ENCODE measurements at places on chromosomes 4 and X.

- DNase-seq, result no peak
These were observed 23.3 kb downstream of the RNF150 start for GRCh38 chr4:141109983-141110382.

GRCh38 chr4:3201718-3202702, 46.9 kb upstream of the MSANTD1 start:
- DNase-seq, result no peak

GRCh38 chr4:118265312-118266144, 87.3 kb downstream of the PRSS12 start:
- no peak for DNase-seq

GRCh38 chr4:5890063-5890727, 2.7 kb downstream of the CRMP1 start:
- DNase-seq, result no peak

- DNase-seq, result no peak
These were observed 37.5 kb downstream of the PGRMC1 start for GRCh38 chrX:119273420-119274192.

DNA sequence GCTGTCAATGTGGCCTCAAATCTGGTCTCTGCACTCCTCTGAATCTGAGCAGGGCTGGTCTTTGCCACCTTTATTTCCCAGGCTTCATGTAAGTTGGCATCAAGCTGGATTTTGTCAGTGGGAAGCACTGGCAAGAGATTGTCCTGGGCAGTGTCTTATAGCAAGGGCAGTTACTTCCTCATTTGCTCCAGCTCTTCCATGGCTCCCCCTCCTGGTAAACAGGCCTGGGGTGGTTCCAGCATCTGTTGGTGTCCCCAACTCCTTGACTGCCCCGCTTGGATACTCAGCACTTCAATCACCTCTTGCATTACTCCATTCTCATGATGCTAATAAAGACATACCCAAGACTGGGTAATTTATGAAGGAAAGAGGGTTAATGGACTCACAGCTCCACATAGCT, 15.0 kb upstream of the REST start:
- no peak for DNase-seq

GRCh38 chr4:177596035-177596434, 153.8 kb upstream of the AGA start:
- peak; percentile 11 for DNase-seq

DNA sequence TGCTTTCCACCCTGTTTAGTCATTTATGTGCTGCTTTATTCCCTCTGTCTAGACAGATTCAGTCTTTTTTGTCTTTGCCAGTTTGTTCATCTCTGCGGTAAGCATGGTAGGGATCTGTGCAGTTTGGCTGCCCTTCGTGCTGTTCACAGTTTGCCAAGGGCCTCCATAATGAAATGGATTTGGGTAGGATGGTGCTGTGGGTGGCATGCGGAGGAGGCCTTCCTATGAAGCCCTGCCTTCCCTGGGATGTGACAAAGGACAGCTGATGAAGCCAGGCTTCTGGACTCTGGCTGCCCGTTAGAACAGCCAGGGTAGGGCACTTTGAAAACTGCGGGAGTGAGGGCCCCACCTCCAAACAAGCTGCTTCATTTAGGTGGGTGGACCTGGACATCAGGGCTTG, 47.4 kb downstream of the PTTG2 start:
- no peak for DNase-seq

DNA sequence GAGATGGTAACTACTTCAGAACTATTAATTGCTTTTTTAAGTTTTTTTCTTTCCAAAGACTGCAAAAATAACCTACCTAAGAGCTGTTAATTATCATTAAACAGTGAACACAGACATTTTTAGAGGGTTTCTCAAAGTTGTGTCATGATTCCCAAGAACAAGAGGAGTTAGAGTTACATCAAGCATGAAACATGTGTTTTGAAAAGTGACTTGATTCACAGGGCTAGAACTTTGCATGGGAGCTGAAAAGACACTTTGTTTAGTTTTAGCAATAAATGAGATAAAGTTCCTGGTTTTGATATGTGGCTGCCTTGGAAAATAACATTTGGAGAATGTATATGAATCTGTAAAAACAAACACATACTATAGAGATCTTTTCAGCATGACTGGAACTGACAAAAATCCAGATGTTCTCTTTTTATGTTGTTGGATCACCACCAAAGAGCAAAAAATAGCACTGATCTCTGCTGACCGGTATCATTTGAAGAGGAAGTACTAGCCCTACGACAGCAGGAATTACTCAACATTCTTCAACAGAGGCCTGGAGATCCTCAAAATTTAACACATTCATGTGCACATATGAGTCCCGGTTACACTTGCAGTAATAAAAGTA, 173.0 kb upstream of the PCDH18 start:
- peak; percentile 70 for DNase-seq

- DNase-seq, result no peak
These were observed 46.4 kb downstream of the PRPS1 start for GRCh38 chrX:107674480-107675364.

DNA sequence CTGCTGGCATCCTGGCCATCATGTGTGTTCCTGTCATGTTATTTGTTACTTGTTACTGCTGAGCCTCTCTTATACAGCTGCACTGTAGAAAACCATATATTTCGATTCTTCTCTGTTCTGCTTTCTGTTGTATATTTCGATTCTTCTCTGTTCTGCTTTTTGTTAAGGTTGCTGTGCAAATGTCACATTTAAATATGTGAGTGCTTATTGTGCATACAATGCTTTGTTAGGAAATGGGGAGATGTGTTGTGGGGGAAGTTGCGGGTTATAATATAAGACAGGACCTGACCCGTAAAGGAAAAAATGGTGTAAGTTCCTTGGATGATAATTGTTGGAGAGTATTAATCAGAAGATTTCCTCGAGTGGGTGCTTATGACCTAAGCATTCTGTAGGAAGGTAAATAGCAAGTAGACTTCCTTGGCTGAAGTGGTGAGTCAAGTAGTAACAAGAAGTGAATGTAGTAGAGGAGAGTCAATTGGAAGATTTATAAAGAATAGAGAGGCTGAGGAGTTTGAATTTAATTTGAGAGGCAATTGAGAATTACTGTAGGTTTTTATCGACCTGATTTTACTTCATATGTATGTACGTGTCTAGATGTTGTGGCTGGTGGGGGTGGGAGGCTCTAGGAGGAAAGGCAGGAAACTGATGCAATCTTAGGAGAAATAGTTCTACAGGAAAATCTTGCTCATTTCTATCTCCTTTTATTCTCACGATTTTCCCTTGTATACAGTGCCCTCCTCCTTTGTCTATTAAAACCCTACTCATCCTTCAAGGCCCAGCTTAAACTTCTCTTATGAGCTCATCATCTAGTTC, 8.5 kb downstream of the OGT start:
- DNase-seq, result peak; percentile 61

DNA sequence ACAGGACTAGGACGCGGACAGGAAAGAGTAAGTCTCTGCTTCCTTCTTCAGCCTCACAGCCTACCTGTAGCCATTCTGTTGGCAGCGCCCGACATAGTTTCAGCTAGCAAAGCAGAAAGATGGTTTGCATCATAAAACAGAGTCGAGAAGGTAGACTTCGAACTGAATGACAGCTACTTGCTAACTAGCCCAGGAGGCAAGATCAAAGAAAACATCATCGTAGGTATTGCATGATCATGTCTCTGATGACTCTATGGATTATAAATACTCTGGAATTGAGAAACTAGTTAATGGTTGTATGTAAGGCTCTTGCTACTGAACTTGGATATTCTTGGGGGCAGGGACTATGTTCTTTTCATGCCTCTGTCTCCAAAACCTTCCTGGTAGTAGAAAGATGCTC, 333.1 kb upstream of the KLF3 start:
- DNase-seq, result no peak

- no peak for DNase-seq
These were observed 17.8 kb downstream of the SCD5 start for GRCh38 chr4:82780752-82781231.

- DNase-seq, result no peak
These were observed 81.4 kb upstream of the ACSL1 start for GRCh38 chr4:184907216-184907615.

DNA sequence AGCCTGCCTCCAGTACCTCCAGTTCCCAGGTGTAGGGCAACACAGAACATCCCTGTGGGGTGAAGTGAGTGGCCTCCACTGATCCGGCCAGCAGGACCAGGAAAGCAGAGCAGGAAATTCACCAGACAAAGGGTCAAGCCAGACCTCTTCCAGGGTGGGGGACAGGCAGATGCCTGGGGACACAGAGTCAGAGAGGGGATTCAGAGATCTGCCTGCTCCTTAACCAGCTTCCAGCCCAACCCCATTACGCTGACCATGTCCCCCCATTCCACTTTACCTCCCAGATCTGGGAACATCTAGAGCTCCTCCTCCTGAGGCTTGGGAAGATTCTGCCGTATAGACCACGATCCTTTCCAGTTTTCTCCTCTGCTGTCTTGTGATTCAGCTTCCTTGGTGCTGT, 72.9 kb upstream of the MTM1 start:
- no peak for DNase-seq
